Hematopoietic multipotent progenitor cell (in vitro differentiated cells): ENCODE measurements at places on chromosomes 7 and 10. TPM values are rescaled to one million over a fixed set of nuclear protein-coding genes. Genes with fewer than 3 reads are reported as not detected.

The SLC18A2 gene
- 13.2 TPM for total RNA-seq

The GDF10 gene
- total RNA-seq, result 1.1 TPM

The SPDYE6 gene
- total RNA-seq, result not detected

The DYNC1I1 gene
- 0.54 TPM for total RNA-seq

The AKAP9 gene
- 22.1 TPM for total RNA-seq

The COL1A2 gene
- not detected for total RNA-seq

GRCh38 chr10:4506095-4506494 lies 319.9 kb upstream of the AKR1E2 start:
- DNase-seq, result no peak

- DNase-seq, result no peak
These were observed 14.4 kb downstream of the ZNF33B start for GRCh38 chr10:42623929-42624328.

- peak; percentile 49 for DNase-seq
These were observed 12.7 kb downstream of the CHN2 start for GRCh38 chr7:29207162-29207801.

GRCh38 chr10:1400101-1401070 lies 336.9 kb downstream of the ADARB2 start:
- DNase-seq, result no peak

DNA sequence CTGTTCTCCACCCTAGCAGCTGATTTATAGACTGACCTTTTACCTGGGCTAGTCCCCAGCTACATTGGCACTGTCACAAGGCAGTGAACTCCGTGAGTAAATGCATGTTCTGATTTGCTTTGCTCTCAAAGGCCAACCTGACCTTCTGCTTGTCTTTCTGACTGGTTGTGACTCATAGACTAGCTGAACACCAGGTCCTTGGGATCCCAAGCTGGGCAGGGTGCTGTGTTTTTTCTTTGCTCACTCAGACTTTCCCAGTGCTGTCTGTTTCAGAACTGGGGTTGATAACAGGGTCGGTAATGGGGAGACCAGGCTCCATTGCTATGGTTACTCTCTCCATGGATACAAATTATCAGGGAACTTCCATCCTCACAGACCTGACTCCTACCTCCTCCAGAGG lies 35.0 kb downstream of the EVX1 start:
- no peak for DNase-seq

DNA sequence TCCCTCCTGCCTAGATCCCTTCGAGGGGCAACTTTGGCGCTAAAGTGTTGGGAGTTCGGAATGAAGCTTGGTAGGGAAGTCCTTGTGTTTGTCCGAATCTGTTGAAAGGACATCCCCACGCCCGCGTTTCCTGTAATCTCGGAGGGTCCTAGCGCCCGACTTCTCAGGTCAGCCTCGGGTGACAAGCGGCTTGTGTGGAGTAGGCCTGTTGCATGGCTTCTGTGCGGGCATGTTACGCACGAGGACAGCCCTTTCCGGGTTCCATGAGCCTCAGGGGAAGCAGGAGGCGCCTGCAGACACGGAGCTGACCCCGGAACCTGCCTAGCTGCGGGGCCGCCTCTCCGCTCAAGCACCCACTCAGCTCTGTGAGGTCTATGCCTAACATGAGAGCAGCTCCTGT lies 28.4 kb upstream of the AP5Z1 start:
- no peak for DNase-seq

DNA sequence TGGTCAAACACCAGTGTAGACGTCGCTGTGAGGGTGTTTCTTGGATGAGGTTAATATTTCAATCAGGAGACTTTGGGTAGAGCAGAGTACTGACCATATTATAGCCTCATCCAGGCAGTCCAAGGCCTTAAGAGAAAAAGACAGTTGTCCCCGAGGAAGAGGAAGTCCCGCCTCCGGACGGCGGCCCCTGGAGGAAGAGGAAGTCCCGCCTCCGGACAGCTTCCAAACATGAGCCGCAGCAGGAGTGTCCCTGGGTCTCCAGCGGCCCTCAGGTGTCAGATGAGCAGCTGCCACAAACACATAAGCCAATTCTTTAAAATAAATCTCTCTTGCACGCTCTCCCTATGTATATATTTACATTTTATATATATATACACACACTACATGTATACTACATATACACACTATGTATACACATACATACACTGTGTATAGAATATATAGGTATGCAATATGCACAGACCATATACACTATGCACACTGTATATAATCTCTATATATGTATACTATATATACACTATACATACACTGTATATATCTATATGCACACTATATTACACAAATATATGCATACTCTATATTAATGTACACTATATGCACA lies 37.5 kb downstream of the PWWP2B start:
- DNase-seq, result no peak

DNA sequence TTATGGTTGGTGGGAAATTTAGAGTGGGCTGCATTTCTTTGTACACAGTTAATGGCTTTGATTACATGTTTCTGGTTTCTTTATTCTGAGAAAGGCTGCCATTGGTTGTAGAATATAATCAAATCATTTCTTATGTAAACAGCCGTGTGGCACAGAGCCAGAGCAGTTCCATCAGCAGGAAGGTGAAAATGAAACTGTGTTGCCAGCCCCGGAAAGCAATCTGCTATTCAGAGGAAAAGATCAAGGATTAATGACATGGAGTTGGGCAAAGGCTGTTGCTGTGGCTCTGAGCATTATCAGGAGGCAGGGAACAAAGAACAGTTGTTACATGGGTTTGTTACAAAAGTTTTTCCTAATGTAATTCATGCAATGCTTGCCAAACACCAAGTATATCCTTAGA lies 74.2 kb upstream of the ZNF716 start:
- no peak for DNase-seq

- no peak for DNase-seq
These were observed 221.5 kb upstream of the FOXK1 start for GRCh38 chr7:4460597-4460996.

DNA sequence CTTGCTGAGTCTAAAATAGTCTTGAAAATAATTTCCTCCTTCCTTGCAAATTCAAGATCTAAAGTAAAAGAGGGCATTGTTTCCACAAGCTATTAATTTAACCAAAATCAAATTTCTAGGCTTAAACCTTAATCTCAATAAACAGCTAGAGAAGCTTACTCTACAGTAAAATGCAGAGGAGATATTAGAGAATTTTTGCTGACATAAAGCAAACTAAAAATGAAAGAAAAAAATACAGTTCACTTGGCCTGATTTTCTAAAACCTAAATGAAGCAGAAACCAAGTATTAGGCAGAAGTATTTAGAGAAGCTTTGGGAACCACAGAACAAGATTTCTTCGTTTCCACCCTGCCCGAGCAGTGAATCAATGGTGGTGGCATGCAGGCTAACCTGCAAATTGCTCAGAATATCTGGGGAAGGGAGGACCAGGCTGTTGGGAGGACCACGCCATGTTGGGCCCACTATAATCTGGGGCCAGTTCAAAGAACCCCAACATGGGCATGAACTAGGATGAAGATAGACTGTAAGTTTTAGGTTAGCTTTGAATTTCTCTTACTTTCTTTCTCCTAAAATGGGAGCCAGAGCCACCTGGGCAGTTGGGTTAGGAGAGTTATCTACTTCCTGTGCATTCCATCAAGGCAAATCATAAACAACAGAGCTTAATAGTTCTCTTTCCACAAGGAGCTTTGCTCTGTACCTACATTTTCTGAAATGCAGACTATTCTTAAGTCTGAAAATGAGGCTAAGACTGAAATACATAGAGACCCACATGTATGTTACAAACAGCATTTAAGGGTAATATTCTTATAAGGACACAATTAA lies 4.1 kb downstream of the LAMB1 start:
- no peak for DNase-seq

DNA sequence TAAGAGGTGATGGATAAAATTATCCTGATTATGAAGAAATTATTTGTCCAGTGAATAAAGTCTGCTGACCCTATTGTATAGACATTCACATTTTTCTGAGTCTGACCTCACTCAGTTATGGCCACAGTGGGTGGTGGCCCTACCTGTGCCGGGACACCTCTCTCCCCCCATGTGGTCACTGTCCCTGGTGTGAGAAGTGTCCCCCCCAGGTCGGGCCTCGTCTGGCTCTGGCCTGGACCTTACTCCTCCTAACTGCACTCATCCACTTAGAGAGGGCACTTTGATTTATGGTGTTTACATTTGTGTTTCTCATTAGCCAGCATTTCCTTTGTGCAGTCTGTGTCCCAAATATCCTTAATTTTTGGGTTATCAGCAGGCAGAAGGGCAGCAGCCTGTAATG lies 59.6 kb upstream of the ZNF32 start:
- no peak for DNase-seq

DNA sequence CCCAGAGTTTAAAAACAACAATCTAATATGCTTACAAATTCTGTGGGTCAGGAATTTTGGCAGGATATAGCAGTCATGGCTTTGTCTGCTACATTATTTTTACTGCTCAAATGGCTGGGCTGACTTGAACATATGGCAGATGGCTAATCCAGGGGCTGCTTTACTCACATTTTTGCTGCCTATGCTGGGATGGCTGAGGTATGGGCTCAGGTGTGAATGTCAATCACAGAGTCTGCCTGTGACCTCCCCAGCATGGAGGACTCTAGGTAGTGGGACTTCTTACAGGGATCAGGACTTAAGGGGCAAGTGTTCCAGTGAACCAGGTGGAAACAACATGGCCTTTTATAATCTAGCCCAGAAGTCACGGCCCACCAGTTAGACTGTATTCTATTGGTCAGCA lies 4.4 kb upstream of the FKBP9 start:
- no peak for DNase-seq

DNA sequence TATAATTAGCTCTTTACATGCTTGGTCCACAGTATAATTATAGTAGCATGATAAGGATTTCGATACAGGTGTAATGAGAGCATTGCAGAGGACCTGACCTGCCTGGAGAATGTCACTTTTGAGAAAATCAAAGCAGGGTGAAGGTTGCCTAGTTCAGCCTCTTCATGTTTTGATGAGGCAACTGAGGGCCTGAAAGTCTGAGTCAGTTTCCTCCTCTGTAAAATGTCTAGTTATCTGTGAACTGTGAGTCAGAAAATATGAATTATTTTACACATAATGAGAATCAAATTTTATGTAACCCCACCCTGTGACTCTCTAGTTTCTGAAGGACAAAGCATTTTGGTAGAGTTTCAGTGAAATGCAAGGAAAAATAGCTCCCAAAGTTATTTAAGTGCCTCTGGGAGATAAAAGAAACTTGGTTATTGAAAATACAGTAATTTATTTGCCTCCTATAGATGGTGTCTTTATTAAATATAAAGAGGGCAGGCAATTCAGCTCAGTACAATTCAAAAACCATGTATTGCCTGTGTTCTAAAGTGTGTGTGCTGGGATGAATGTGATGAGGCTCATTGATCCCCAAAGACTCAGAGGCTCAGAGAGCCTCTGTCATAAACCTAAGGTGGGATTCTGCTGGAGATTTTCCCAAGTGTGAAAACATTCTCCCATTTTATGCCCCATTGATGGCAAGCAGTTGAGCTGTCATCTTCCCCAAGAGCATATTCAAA lies 37.3 kb upstream of the SAMD9L start:
- no peak for DNase-seq

- no peak for DNase-seq
These were observed 49.9 kb upstream of the ZRANB1 start for GRCh38 chr10:124892031-124892430.

DNA sequence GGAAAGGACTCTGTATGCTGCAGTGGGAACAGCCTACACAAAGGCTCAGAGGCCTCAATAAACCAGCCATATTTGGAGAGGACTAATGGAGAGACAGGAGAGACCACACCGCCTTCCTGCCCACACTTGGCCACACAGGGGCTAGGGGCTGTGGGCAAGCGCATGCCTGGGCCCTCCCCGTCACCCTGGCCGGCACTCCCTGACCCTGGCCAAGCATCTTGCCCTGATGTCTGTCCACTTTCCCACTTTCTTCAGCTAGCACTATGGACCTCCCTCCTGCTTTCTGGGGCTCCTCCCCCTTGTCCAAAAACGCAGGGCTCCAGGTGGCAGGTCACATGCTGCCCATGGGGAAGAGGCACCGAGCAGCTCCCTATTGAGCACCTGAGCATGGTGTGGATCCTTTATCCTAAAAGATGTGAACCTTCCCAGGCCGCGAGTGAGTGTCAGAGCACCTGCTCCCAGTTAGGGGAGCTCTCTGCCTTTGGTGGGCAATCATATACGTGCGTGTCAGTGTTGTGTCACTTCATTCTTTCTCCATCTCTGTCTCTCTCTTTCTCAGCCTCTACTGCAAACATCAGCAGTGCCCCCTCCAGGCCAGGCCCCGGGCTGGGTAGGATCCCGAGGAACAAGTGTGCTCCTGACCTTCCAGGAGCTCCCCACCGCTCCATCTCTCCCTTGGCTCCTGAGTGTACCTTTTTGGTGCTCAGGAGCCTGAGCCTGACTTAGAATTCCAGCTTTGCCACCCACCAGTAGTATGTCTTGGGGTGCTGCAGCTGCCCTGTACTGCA lies 74.0 kb downstream of the ZMIZ1 start:
- no peak for DNase-seq

DNA sequence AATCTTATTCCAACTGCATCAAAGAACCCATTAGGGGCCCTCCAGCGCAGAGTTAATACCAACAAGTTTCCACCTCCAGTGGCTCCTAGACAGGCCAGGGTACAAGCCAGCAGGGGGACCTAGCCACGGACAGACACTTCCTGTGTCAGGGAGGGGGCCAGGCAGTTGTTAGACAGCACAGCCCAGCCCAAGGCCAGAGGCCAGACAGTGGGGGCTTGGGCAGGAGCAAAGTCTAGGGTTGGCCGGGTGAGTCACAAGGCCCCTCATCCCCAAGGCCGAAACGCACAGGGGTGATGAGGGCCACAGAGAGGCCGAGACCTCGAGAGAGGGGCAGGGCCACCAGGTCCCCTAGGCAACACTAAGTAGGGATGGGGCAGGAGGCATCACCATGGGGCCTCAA lies 19.3 kb upstream of the OPTN start:
- no peak for DNase-seq

- DNase-seq, result no peak
These were observed 246.3 kb downstream of the GFRA1 start for GRCh38 chr10:116026725-116027124.

- no peak for DNase-seq
These were observed 173.6 kb downstream of the SH3PXD2A start for GRCh38 chr10:103681617-103682399.

DNA sequence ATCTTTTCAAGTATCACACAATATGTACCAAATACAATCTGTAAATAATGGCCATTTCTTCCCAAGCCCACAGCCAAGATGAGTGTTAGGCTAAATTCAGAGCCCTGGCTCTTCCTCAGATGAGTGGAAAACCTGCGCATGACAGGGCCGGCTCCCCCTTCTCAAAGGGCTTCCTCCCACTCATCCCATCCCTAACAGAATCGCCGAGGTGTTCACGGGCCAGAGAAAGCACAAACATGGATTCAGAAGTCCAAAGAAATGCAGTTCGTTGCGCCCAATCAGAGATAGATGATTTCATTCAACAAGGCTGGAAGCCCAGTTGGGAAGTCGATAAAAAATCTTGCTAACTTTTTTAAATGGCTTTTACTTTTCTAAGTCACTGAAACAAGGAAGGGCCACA lies 121.8 kb downstream of the UBE2H start:
- DNase-seq, result no peak
